Mammary epithelial cell (primary cell): ENCODE measurements at places on chromosomes 11 and 22. TPM values are rescaled to one million over a fixed set of nuclear protein-coding genes. Genes with fewer than 3 reads are reported as not detected.

Gene TOB2
- 23.0 and 30.3 TPM in 2 replicates for total RNA-seq

Gene TCIRG1
- 5.0 TPM for total RNA-seq

Gene SYT13
- not detected in 2 replicates for total RNA-seq

Gene CRKL
- 80.3 and 98.1 TPM in 2 replicates for total RNA-seq

Gene TMPRSS13
- total RNA-seq = under 0.01 TPM

Gene FAM168A
- total RNA-seq = 28.2 TPM

Gene MS4A1
- total RNA-seq = not detected

Gene OR10G8
- total RNA-seq = not detected

Gene STIM1
- total RNA-seq = 74.0 TPM

Gene APOL4
- not detected for total RNA-seq

Gene TEX54
- total RNA-seq = not detected

Gene TRIM48
- total RNA-seq = not detected in 2 replicates

Gene CRELD2
- 51.5 and 68.4 TPM in 2 replicates for total RNA-seq

Gene PIH1D2
- total RNA-seq = 0.94 and 2.2 TPM in 2 replicates

Gene CDC42EP2
- 20.7 and 24.8 TPM in 2 replicates for total RNA-seq

Gene APOA5
- not detected in 2 replicates for total RNA-seq

Gene GLYATL1
- 0.37 and 1.1 TPM in 2 replicates for total RNA-seq

Gene TTC28
- total RNA-seq = 2.4 and 4.4 TPM in 2 replicates

Gene VPREB1
- total RNA-seq = not detected

Gene ARAP1
- total RNA-seq = 77.1 and 78.3 TPM in 2 replicates

Gene NLRP6
- not detected in 2 replicates for total RNA-seq

Gene C1QTNF4
- 0.27 TPM in 1 of 2 replicates, not detected in the other for total RNA-seq

Gene CADM1
- total RNA-seq = 16.9 and 22.6 TPM in 2 replicates

Gene HBG1
- not detected for total RNA-seq

Gene WNT11
- total RNA-seq = 0.17 TPM

Gene FADS2
- 70.7 TPM for total RNA-seq

Gene ASCL3
- total RNA-seq = not detected

Gene H19
- total RNA-seq = 31.8 TPM

Gene HTR3A
- total RNA-seq = not detected

Gene ISX
- total RNA-seq = not detected

Gene OR9G1
- total RNA-seq = not detected

Gene CHST1
- total RNA-seq = 0.33 TPM

Gene GSTT2B
- total RNA-seq = 6.3 and 8.1 TPM in 2 replicates

Gene ME3
- total RNA-seq = 11.2 TPM

Gene PYGM
- total RNA-seq = 0.50 TPM

Gene KMT5B
- 29.7 and 34.3 TPM in 2 replicates for total RNA-seq

Gene PRRG4
- total RNA-seq = 8.4 and 10.3 TPM in 2 replicates

Gene CASP5
- total RNA-seq = not detected in 2 replicates

Gene PARVG
- not detected for total RNA-seq
